ENCODE measurements at places on chromosomes 6 and 20. TPM values are rescaled to one million over a fixed set of nuclear protein-coding genes. Genes with fewer than 3 reads are reported as not detected.

GRCh38 chr6:46963626-46964025, 41.9 kb upstream of the ADGRF5 start:
- no peak for DNase-seq

DNA sequence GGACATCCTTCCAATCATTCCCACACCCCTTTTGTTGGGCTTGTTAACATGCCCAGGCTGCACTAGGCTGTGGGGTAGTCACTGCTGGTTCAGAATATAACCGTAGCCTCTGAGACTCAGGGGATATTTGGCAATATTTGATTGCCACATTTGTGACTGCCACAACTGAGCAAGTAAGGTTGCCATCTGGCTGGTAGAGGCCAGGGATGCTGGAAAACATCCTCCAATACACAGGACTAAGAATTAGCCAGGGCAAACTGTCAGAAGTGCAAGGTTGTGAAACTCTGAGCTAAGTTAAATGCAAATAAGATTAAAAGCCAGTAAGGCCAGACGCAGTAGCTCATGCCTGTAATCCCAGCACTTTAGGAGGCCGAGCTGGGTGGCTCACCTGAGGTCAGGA, 112.0 kb downstream of the ZMYND8 start:
- no peak for DNase-seq

DNA sequence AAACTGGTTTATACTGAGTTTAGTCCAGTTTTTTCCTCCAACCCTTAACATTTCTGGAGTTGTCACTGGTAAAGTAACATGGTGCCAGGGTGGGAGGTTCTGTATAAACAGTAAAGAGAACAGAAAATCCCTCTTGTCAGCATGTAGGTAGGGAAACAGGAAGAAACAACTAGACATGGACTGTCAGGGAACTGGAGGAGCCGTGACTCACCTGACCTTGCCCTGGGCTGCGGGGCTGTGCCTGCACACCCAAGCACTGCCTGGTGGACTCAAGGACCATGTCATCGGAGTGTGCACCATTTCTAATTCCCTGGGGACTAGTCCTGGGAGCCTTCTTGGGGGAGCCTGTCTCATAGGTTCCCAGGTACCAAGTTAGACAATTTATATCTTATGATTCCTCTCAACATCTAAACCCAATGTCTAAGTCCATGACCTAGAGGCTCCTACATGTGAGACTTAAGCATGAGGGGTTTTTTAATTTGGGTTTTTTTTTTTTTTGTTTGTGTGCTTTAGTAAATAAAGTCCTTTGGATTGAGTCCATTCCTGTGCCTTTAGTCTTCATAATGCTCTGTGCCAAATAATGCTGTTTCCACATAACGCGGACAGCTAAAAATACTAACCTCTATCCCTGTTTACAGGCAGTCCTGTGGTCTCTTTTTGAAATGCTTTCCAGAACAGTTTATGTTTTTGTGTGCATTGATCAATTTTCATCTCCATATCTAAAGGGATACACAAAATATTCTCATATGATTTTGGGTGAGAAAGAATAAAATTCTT, 136.9 kb upstream of the SUPT3H start:
- no peak for DNase-seq

- DNase-seq = peak; percentile 41
Observed at GRCh38 chr6:4351520-4352321, 216.3 kb upstream of the ECI2 start.

GRCh38 chr6:168546151-168546550, 105.2 kb downstream of the SMOC2 start:
- DNase-seq = no peak

CD24 gene
- not detected for total RNA-seq

PNRC1 gene
- 245 TPM for total RNA-seq

ANKRD66 gene
- not detected for total RNA-seq

DNA sequence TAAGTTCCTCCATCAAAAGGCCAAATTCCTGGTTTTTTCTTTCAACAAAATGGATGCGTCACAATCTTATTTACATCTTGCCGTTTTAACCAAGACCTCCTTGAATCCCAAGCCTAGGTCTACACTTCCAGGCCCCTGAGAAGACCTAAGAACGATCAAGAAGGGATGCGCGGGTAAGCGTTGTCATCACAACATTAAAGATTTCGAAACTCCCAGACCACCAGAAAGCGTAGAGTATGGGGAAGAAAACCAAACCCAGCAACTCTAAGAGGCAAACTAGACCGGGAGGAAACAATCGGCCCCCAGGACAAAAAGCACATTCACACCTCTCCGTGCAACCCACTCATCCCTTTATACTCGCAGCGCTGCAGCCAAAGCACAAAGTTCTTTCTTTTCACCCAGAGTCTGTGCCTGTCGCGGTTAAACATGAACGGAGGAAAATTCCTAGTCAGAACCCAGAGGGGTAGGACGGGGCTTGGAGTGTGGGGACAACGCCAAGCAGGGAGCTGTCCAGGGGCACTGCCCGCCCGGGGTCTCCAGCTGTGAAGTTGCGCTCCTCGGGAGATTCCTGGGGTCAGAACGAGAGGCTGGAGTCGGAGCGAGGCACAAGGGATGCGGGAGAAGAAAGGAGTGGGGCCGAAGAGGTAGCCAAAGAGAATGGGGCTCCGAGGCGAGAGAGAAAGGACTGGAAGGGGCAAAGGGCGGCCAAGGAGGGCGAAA, 725 bp downstream of the OSER1 start:
- DNase-seq = no peak

GPR6 gene
- not detected for total RNA-seq

DOK5 gene
- total RNA-seq = 5.4 TPM

ADGRF1 gene
- not detected for total RNA-seq

GRCh38 chr6:27758491-27758890, 153.7 kb downstream of the OR2B2 start:
- no peak for DNase-seq

CCM2L gene
- 14.2 TPM for total RNA-seq

HLA-DOB gene
- 2.1 TPM for total RNA-seq

DNA sequence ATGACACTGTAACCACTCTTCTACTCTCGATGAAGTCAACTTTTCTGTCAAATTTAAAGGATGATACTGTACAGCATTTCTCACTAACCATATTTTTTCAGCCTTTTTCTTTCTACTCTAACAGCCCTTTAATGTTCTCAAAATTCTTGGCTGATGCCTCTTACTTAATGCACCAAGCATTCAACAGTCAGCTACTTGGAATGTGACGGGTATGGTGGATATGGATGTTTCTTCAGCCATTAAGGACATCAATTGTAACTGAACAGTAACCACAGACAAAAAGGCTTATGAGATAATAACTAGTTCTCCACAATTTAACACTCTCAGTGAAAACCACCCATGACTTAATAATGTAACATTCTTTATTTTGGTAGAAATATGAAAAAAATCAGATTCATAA, 467.2 kb upstream of the ZNF337 start:
- no peak for DNase-seq

DNA sequence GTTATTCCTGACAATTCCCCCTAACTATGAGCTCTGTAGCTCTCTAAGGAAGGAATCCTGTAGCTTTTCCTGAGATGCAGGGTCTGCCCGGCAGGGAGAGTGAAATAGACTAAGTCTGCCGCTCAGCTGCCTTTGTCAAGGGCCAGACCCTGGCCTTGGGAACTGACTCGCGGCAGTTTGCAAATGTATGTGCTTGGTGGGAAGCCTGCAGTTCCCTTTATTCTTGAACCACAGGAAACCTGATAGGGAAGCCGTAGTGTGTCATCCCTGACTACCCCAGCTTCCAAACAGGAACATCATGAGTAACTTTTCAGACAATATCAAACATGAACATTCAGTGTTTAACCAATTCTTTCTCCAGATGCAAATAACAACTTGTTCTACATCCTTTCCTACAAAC, 78.7 kb upstream of the IFNGR1 start:
- DNase-seq = no peak

DNA sequence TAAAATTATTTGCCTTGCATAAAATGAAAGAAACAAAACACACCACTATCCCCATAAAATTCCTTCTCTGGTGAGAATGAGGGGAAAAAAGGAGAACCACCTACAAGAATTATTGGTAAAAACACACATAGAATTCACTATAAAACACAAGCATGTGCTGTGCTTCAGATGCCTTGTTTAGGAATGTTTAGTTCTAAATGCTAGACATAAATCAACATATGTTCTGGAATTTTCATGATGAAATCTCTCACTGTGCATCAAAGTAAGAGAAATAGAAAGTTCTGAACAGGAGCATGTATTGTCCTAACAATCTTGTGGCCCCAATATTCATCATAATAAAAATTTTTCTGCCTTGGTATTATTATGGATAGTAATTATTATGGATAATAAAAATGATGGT, 111.0 kb downstream of the PLCB4 start:
- no peak for DNase-seq

UBR2 gene
- total RNA-seq = 29.2 TPM

DNA sequence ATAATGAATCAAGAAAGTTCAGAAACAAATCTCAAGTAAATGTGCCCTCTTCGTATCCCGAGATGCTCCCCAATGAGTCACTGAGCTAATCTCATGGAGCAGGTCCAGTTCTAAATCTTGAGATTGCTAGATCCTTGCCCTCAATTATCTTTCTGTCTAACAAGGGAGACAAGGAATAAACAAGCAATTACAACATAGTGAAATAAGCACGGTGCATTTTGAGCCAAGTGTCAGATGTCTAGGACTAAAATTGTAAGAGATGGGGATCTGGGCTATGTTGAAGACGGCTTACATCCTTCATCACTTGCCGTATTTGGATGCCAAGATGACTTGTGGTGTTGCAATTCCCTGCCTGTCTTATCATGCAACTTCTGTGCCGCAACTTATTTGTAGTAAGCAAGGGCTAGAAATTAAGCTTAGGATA, 56.5 kb upstream of the ADGRF1 start:
- DNase-seq = no peak

DNA sequence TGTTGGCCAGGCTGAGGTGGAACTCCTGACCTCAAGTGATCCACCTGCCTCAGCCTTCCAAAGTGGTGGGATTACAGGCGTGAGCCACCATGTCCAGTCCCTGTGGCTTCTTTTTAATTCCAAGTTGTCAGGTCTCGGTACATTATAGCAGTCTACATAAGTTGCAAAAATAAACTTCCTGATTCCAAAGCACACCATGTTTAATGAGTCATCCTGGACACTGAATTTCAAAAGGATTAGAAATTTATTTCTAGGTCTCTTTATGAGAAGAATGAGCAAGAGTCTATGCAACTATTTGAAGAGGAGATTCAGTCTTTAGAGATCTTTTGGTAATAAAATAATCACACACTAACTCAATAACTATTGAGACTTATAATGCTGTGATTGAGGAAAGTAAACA, 63.9 kb upstream of the MCHR2 start:
- DNase-seq = no peak

DNA sequence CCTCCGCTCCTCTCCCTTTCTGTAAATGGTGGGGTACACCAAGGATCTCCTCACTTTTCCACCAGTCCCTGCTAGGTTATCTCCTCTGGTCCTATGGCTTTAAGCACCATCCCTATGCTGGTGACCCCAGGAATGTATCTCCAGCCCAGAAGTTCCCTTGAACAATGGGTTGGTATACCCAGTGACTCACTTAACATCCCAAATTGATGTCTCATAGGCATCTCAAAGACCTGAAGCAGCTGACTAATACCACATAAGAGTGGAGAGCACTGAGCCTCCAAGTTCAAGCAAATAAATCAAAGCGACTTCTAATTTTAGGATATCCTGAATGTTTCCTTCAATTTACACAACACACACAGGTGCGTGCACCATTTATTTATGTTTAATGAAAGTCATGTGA, 48.3 kb downstream of the ADGRF1 start:
- no peak for DNase-seq

- no peak for DNase-seq
Observed at GRCh38 chr6:20227350-20227749, 15.1 kb upstream of the MBOAT1 start.

IGF2R gene
- total RNA-seq = 81.3 TPM

DNA sequence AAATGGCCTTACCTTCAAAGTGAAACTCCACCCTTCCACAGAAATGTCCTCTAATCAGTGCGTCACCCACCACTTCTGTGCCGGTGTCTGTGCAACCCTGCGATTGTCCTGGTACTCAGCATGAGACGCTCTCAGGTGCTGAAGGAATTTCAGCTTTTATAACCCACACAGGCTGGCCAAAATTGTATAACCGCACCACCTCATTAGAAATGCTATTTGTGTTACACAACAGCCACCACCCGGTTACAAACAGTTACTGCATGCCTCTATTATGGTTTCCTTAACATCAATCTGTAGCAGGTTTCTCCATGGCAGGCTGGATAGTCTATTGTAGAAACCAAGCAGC, 51.5 kb downstream of the SLC23A2 start:
- DNase-seq = no peak

ARMH2 gene
- not detected for total RNA-seq

GRCh38 chr6:85077098-85077497, 312.7 kb upstream of the TBX18 start:
- DNase-seq = no peak

PSMB9 gene
- 34.3 TPM for total RNA-seq

TRDN gene
- total RNA-seq = 0.30 TPM

BMP6 gene
- 8.1 TPM for total RNA-seq

VGLL2 gene
- total RNA-seq = not detected

RBM24 gene
- total RNA-seq = 2.0 TPM

DNA sequence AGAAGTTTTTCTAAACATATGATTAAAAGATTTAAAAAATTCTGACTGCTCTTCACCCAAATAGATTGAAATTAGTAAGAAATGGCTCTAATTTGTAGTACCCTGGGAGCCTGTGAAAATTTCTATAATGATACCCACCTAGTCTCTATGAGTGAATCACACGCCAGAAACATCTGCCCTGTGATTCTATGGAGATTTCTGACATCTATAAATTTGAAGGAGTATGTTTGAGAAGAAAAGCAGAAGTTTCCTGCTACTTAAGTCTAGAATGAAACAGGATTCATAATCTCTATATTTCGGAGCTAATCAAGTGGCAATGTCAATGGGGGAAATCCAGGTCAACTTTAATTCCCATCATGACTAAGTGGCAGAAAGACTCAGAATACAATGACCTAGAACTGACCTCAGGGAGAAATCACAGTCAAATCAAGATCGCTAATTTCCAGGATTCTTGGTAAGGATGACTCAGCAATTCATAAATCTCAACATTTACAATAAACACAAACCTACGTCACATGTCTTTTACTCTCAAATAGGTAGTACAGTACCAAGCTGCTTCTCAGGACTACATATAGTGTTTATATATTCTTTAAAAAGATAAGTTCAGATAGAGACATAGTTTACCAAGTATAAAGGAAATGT, 186.2 kb upstream of the TNFAIP3 start:
- DNase-seq = no peak

- DNase-seq = no peak
Observed at GRCh38 chr6:108712946-108713345, 135.3 kb upstream of the ARMC2 start.

SLC22A7 gene
- not detected for total RNA-seq

GRCh38 chr6:36546308-36546919, 865 bp downstream of the STK38 start:
- no peak for DNase-seq

- DNase-seq = no peak
Observed at GRCh38 chr6:22583927-22584326, 14.6 kb downstream of the HDGFL1 start.

DNA sequence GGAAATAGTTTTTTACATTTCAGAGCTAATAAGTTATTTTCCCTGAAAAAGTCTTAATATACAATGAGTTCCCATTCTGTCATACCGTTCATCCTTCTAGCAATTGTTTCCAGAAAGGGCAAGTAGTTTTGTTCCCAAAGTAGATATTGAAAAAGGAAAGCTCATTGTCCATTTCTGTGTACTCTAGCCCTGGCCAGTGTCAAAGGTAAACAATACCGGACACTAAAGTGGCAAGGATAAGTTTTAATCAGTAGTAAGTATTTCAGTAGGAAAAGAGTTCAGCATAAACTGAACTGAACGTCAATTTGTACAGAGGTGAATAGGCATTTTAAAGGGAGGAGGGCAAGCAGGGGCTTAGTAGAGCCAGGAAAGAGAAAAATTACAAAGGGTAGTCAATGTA, 43.5 kb upstream of the CALHM6 start:
- DNase-seq = no peak

All from tibial nerve (tissue), 4 donors.